ENCODE measurements at places on chromosomes 2 and 18. TPM values are rescaled to one million over a fixed set of nuclear protein-coding genes. Genes with fewer than 3 reads are reported as not detected.

DNA sequence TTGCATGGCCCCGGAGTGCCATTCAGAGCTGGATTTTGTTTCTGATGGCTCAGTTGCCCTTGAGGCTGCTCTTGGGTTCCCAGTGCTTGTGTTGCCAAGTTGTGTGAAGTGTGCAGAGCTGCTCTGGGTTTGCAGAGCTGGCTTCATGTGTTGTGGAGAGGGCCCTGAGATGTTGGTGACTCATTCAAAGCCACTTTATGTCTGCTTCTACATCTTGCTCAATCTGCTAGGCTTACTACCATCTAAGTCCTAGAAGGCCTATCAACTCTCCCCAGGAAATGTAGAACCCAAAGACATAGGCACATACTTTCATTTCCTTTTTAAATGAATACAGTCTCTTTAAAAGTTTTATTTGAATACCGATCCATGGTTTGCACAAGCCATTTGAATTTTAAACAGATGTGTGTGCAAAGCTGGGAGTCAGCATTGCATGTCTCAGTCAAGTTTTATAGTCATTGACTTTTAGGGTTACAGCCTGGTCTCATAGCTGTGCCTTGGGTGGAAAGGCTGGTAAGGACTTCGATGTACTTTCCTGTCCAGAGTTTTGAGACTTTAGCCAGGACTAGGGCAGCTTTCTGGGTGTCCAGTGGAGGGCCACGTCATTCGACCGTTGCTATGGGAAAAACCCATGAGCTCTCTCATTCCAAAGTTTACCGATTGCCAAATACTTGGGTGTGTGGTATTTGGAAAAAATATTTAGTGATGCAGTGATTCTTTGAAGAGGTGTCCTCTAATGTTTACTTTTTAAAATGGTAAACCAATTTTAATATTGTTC, 105.0 kb downstream of the LTBP1 start:
- DNase-seq = no peak

DNA sequence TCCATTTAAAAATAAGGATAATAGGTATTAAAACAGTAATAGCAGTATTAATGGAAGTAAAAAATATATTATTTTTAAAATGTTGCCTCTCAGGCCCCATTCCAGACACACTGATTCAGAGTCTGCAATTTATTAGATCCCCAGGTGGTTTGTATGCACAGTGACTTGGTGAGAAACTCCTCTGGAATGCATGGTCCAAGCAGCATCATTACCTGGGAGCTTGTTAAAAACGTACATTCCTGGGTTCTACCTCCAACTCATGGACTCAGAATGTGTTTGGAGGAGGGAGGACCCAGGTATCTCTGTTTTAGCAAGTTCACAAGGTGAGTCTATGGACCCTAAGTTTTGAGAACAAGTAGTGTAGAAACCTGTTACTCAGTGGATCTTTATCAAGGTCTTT, 95.6 kb downstream of the ITGA4 start:
- DNase-seq = no peak

- no peak for DNase-seq
Observed at GRCh38 chr2:191083540-191083939, 67.3 kb downstream of the STAT4 start.

- DNase-seq = no peak
Observed at GRCh38 chr2:136538489-136538888, 226.9 kb upstream of the THSD7B start.

GRCh38 chr2:234121999-234122398, 71.5 kb downstream of the SPP2 start:
- no peak for DNase-seq

- DNase-seq = no peak
Observed at GRCh38 chr2:61356261-61356957, 114.5 kb downstream of the USP34 start.

GRCh38 chr2:54672590-54673456, 50.6 kb upstream of the EML6 start:
- DNase-seq = no peak

- DNase-seq = no peak
Observed at GRCh38 chr2:191617575-191617974, 60.4 kb upstream of the NABP1 start.

DNA sequence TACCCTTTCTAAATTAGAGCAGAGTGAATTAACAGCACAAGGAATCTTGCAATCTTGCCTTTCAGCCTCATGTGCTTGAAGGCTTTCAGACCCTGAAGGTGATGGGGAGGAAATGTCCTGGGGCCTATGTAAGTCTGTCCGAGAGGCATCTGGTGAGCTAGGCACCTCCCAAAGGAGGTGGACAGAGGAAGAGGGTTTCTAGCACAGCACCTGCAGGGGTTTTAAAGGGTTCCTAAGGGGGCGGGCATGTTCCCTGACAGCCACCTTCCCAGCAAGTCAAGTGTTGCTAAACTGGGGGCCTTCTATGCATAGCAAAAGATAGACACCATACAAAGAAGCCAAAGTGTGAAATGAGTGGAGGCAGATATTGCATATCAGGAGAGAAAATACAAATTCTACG, 88.5 kb downstream of the CDH2 start:
- DNase-seq = no peak

The HRH4 gene
- 0.39 TPM for total RNA-seq

The QPCT gene
- 5.6 TPM for total RNA-seq

The ANO7 gene
- total RNA-seq = 1.7 TPM
